Spinal cord (tissue), 10 donors: ENCODE measurements at places on chromosomes 4 and X. TPM values are rescaled to one million over a fixed set of nuclear protein-coding genes. Genes with fewer than 3 reads are reported as not detected.

Gene MAGEC1
- total RNA-seq: not detected

Gene PLP2
- total RNA-seq: 26.1 TPM

Gene KLB
- 0.30 TPM for total RNA-seq

Gene SGMS2
- 15.2 TPM for total RNA-seq

DNA sequence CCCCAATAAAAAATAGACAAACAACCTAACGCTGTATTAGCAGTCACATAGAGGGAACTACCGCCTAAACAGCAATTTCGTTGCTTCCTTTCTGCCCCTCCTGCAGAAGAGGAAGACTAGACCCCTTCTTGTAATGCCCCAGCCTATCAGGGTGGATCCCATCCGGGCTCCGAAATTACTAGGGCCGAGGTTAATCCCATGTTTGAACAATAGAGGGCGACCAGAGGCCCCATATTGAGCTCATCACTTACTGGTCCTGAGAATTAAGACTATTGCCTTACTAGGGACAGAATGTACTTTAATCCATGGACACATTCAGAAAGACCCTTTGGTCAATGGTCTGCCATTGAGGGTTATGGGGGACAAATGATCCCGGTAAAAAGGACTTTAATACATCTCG is 11.8 kb upstream of the ZNF630 start:
- no peak for DNase-seq

DNA sequence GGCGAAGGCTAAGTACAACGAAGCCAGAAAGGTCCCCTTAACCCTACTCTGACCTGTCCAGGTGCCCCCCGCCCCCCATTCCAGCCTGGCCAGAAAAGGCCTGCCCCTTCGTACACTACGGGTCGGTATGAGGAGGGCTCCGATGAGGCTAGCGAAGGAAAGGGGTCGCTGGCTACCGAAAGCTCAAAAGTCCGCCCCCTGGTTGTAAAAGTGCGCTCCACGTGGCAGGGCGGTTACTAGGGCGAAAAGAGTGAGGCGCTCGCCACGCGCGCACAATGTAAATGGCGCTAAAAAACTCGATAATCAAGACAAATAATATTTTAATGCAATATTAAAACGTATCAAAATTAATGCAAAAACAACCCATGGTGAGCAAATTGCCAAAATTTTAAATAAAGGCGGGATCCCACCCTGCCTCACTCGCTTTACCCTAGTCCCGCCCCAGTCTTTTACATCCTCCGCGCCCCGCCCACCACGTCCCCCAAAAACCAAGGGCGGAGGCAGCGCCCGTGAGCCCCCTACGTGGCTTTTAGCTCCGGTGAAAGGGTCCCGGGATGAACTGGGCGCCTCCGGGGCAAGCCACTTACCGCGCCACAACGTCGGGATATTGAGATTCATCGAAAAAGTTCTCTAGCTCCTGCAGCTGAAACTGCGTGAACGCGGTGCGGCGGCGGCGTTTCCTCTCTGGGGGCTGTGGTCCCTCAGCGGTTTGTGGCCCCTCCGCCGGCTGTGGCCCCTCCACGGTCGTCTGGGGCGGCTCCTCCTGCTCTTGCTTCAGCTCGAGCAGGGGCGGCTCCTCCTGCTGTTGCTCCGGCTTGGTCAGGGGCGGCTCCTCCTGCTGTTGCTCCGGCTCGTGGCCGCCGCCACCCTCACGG is 929 bp downstream of the ESX1 start:
- DNase-seq: peak; percentile 3

- no peak for DNase-seq
Observed at GRCh38 chr4:150582146-150582872, at the start of gene MAB21L2. MAB21L2 (plus strand) TSS chr4:150582151; CDS start chr4:150583030, 879 bp downstream.

GRCh38 chr4:37742149-37742548 is 56.0 kb upstream of the RELL1 start:
- no peak for DNase-seq

- peak; percentile 91 for DNase-seq
Observed at GRCh38 chrX:93673056-93673868, at the start of gene NAP1L3. NAP1L3 (minus strand) TSS chrX:93673578; CDS start chrX:93673304, 274 bp downstream.

DNA sequence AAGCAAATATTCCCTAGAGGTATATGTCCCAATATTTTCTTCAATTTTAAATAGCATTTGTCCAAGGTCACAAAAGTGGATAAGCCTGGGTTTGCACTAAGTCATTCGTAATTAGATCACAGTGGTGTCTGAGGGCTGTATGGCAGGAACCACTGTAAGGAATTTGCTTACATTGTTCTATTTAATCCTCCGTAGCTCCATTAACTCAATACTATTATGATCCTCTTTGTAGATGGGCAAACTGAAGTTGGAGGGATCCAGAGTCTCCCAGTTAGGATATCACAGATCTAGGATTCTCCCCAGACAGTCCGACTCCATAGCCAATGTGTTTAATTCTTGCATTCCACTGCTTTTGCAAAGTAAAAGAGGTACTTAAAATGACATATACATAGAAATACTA is 242.7 kb upstream of the DCAF8L1 start:
- DNase-seq: no peak

GRCh38 chrX:153473126-153473525 is 2.8 kb upstream of the HAUS7 start:
- no peak for DNase-seq

DNA sequence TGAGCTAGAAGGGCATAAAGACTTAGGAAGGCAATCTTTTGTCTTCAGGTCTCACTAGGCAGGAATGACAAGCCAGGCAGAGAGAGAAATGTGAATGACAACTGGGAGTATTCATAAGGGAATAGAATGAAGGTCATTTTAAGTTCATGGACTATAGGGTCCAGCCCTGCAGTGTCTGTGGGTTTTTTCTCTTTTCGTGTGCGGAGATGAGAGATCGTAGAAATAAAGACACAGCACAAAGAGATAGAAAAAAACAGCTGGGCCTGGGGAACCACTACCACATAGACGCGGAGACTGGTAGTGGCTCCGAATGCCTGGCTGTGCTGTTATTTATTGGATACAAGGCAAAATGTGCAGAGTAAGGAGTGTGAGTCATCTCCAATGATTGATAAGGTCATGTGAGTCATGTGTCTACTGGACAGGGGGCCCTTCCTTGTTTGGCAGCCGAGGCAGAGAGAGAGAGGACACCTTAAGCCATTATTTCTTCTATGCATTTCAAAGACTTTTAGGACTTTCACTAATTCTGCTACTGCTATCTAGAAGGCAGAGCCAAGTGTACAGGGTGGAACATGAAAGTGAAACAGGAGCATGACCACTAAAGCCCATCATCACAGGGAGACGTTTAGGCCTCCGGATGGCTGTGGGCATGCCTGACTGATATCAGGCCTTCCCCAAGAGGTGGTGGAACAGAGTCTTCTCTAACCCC is 921.8 kb upstream of the PCDH10 start:
- DNase-seq: no peak

- peak; percentile 97 for DNase-seq
Observed at GRCh38 chr4:104424989-104425388, 69.7 kb downstream of the CXXC4 start.

- no peak for DNase-seq
Observed at GRCh38 chr4:141174457-141174856, 41.2 kb upstream of the RNF150 start.

GRCh38 chr4:136863756-136864155 is 668.5 kb downstream of the PCDH18 start:
- no peak for DNase-seq

- no peak for DNase-seq
Observed at GRCh38 chr4:151538963-151539362, 130.0 kb downstream of the FHIP1A start.

GRCh38 chr4:86296865-86297264 is 63.0 kb downstream of the MAPK10 start:
- no peak for DNase-seq
